ENCODE measurements at places on chromosomes 3 and 15. TPM values are rescaled to one million over a fixed set of nuclear protein-coding genes. Genes with fewer than 3 reads are reported as not detected.

The CADM2 gene
- total RNA-seq = 4.2 TPM

The POLQ gene
- 0.17 TPM for total RNA-seq

The BCL2A1 gene
- 4.7 TPM for total RNA-seq

The ZIC1 gene
- not detected for total RNA-seq

- peaks cover 10% of the 10 kb centered on the region for H3K36me3 ChIP-seq
- H3K4me1 ChIP-seq = no peaks in the 10 kb centered on the region
- H3K4me3 ChIP-seq = no peak overlapping the region
- no peaks in the 10 kb centered on the region for H3K27me3 ChIP-seq
- DNase-seq = no peak
These were observed 6.9 kb upstream of the CAPN3 start for GRCh38 chr15:42352401-42352800.

DNA sequence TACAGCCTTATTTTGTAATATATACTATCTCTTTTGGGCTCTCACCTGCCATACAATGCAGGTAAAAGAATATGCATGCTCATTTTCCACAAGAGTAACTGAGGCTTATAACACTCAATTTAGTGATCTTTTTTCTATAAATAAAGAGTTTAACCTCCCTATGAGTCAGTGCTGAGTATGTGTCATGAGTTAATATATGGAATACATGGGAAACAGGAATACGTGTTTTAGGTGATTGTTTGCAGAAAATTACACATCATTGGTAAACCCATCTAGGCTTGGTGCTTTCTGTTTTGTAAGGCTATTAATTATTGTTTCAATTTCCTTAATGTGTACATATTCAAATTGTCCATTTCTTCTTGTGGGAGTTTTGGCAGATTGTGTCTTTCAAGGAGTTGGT lies 411.3 kb downstream of the GRM7 start:
- H3K36me3 ChIP-seq = no peaks in the 10 kb centered on the region
- DNase-seq = no peak
- H3K27me3 ChIP-seq = no peaks in the 10 kb centered on the region
- H3K27ac ChIP-seq = no peak overlapping the region
